ENCODE measurements at places on chromosomes 2 and 18.

GRCh38 chr2:215790523-215791421 is 222.6 kb downstream of the MREG start:
- no peak for DNase-seq

DNA sequence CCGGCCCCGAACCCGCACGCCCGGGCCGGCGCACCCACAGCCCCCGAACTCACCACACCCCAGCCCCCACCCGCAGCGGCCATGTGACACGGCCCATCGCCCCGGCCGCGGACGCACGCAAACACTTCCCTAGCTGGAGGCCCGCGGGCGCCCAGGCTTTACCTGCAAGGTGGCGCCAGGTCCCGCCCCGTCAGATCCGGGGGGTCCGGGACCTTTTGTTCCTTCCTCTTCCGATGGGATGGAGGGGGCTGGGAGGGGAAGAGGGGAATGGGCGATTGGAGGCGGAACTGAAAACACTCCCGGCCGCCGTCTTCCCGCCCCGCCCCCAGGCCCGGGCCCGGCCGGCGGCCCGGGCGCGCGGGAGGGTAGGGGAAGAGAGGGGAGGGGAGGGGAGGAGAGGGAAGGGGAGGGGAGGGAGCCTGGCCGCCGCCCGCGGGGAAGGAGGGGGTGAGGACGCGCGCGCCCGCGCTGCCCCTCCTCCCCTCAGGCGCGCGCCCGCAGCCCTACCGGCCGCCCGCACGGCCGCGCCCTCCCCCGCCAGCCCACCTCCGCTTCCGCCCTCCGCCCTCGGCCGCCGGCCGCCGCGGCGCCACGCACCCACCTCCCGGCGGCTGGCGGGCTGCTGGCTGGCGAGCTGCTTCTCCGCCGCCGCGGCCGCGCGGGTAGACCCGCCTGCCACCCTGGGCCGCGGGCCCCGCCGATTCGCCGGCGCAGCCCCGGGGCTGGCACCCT is at the start of gene SMAD2:
Gene SMAD2, minus strand, starts transcription at position 461 of the 732 bp plus-strand sequence. CDS start 33,903 bp downstream, outside the sequence.
- peak; percentile 54 for DNase-seq

DNA sequence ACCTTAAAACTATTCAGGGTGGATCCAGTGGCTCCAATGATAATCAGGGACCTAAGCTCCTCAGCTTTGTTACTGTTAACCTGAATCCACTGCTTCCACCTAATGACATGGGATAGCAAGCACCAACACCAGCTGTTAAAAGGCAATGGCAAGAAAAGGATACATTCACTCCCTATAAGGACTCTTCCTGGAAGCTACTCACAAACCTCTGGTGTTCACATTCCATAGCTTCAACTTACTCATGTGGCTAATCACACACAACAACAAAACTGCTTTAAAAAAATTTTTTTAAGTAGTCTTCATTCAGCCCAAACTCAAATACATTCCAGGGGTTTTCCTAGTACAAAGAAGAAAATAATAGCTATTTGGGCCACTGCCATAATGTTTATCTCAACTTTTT is 24.5 kb downstream of the ROCK2 start:
- no peak for DNase-seq

DNA sequence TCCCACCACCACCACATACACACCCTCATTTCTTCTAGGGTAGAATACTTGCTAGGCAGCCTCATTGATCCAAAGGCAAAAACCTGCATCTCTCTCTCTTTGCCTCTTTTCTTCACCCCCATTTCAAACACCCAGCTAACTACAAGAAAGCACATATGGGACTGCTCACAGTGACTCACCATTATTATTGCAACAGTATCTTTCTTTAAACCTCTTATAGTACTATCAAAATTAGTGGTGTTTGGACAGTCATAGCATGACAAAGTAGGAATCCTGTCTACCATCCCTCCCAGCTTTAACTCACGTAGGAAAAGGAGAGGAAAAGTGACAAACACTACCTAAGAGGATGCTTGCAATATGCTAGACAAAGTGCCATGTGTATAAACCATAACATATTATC is 422.5 kb upstream of the CRIM1 start:
- no peak for DNase-seq

- DNase-seq: no peak
Observed at GRCh38 chr2:236047886-236048540, 120.2 kb downstream of the GBX2 start.

- DNase-seq: no peak
Observed at GRCh38 chr2:219309278-219309677, at the start of gene PTPRN. TSS of gene PTPRN (minus strand) at chr2:219309401. CDS start at chr2:219309332, 69 bp downstream.

- no peak for DNase-seq
Observed at GRCh38 chr2:220300806-220301205, 673.4 kb downstream of the SLC4A3 start.

DNA sequence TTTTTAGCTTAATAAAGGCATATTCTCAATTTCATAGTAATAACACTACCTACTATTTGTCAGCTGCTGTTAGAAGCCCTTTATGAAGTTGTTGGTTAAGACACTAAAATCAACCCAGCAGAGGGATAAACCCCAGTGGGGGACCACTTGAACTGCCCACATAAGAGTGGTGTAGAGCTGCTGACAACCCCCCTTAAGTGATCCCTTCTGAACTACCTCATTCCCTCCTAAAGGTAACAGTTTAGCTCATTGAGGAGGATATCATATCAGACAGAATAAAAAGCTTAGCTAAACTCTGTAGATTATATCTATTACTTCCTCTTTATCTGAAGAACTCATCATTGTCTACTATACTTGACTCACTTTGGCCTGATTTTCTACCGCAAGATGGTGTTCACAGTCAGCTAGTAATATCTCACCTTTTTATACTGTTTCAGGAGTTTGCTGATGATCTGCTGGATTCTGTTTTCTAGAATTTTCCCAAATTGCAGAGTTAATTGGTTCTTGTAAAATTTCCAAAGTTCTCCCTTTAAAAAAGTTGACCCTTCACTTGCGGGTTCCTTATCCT is 16.2 kb downstream of the GALM start:
- no peak for DNase-seq

DNA sequence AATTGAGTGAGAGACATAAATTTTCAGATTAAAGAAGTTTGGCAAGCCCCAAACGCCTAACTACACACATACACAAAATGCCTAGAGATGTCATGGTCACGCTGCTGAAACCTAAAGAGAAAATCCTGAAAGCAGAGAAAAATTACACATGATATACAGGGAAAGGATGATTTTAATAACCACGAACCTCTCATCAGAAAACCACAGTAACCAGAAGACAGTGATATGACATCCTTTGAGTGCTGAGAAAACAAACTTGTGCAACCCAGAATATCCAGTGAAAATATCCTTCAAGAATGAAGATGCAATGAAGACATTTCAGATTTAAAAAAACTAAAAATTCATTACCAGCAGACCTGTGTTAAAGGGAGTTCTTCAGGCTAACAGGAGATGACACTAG is 122.4 kb upstream of the LMAN1 start:
- no peak for DNase-seq

- no peak for DNase-seq
Observed at GRCh38 chr18:76376225-76376624, 118.8 kb downstream of the ZNF516 start.

- DNase-seq: no peak
Observed at GRCh38 chr2:203878063-203878462, 10.5 kb downstream of the CTLA4 start.

GRCh38 chr2:172829229-172829628 is 93.6 kb downstream of the RAPGEF4 start:
- no peak for DNase-seq

DNA sequence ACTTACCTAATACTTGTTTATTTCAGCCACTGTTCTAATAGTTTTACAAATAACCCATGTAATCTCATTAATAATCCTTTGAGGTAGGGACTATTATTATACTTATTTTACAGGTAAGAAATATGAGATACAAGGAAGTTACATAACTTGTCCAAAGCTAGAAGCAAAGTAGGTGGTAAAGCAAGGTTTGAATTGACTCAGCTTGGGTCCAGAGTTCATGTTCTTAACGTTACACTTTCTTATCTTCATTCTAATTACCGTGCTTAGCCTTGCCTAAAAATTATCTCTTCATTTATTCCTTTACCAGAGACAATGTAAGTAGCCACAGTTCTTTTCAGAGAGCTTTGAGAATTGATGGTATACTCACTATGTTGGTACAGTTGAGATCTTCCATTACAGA is 743.6 kb downstream of the KCNJ3 start:
- DNase-seq: no peak

- no peak for DNase-seq
Observed at GRCh38 chr2:196284866-196285557, 113.6 kb upstream of the STK17B start.

DNA sequence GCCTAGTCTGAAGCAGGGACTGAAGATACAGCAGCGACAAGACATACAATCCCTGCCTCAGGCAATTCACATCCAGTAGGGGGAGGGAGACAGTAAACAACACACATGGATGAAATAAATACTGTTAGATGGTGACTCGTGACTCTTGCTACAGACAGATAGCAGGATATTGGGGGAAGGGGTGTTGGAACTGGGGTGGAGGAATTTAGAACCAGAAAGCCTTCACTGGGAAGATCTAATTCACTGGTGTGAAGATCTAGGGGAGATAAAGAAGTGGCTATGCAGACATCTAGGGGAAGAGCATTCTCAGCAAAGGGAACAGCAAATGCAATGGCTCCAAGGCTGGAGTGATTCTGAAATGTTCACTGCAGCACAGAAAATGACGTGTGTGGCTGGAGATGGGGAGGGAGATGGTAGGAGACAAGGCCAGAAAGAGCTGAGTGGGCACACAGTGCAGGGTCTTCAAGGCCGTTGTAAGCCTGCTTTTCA is 52.6 kb upstream of the TMEM163 start:
- DNase-seq: no peak

DNA sequence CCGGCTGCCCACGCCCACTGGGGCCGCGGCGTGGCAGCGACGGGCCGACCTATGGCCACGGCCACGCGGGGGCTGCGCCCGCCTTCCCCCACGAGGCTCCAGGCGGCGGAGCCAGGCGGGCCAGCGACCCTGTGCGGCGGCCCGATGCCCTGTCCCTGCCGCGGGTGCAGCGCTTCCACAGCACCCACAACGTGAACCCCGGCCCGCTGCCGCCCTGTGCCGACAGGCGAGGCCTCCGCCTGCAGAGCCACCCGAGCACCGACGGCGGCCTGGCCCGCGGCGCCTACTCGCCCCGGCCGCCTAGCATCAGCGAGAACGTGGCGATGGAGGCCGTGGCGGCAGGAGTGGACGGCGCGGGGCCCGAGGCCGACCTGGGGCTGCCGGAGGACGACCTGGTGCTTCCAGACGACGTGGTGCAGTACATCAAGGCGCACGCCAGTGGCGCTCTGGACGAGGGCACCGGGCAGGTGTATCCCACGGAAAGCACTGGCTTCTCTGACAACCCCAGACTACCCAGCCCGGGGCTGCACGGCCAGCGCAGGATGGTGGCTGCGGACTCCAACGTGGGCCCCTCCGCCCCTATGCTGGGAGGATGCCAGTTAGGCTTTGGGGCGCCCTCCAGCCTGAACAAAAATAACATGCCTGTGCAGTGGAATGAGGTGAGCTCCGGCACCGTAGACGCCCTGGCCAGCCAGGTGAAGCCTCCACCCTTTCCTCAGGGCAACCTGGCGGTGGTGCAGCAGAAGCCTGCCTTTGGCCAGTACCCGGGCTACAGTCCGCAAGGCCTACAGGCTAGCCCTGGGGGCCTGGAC is 253.2 kb downstream of the GLI2 start:
- DNase-seq: no peak

DNA sequence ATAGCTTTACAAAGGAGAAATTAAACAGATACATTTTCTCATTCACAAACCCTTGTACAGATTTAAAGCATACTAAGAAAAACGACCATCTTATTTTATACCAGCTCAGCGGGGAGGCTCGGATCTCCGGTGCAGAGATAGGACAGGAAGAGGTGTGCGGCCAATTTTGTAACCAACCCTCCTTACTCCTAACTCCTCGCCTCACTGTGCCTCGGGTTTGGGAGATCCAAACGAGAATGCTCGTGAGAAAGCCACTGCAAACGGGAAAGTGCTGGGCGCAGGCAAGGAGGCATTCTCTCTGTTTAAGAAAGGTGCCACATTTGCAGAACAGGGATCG is 1.2 kb downstream of the KDSR start:
- no peak for DNase-seq

DNA sequence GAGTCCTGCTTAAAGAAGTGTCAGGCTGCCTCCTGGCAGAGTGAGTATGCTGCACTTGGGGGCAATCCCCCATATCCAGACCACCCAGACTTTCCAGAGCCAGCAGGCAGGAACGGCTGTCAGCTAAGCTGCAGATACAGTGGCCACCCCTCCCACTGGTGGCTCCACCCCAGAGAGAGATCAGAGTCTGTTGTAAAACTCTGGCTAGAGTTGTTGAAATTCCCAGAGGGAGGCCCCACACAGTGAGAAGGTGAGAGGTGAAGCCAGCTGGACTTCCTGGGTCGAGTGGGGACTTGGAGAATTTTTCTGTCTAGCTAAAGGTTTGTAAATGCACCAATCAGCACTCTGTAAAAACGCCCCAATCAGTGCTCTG is 533.8 kb upstream of the ACVR2A start:
- no peak for DNase-seq

DNA sequence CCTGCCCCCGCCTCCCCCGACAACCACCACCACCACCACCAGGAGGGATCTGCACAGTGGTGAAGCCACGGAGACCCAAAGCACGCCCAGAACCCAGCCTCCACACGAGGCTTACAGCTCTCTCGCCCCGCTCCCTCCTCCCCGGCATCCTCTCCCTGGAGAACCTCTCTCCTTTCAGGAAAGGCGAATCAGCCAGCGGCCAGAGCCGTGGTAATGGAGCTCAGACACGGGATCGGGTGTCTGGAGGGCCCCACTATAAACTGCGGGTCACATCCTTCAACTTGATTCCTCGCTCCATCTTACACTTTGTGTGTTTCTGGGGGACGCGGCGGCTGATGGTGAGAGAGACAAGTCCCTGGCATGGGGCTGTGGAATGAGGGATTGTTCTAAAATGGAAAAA is 271.5 kb upstream of the SIX2 start:
- DNase-seq: no peak

- DNase-seq: no peak
Observed at GRCh38 chr2:207472343-207473048, 57.3 kb upstream of the CREB1 start.

GRCh38 chr18:9704233-9705118 is 3.6 kb upstream of the RAB31 start:
- DNase-seq: no peak

DNA sequence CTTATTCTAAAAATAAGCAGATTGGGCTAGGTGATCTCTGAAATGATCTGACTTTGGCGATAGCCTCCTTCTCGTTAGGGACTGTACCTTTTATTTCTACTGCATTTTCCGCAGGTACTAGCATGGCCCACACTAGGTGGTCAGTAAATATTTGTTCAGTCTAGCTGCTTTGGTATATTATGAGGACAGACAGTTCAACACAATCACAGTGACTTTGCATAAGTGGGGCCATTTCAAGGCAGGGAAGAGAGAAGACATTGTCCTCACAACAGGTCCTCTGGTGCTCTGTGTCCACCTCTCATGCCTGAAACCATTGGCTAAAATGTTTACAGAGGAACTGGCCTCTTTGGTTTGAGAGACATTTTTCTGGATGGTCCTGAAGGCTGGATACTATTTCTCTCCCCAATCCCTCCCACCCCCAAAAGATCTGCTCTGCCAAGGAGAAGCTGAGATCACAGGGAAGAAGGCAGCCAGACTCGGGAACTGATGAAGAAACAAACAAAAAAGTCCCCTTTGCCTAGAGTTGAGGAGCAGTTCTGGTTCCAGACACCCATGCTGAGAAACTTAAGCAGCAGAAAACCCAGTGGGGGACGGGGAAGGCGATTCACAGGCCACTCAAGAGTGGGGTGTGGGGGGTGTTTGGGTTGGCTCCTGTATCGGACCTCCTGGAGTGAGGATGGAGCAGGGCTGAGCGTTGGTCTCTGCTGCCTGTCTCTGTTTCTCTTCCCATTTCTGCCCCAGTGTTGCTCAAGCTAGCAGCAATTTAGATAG is 2.9 kb upstream of the TNP1 start:
- no peak for DNase-seq

- no peak for DNase-seq
Observed at GRCh38 chr2:27779417-27780055, 8.0 kb downstream of the MRPL33 start.

Measured in stimulated activated CD4-positive, alpha-beta T cell treated with anti-CD3 and anti-CD28 coated beads, Interleukin-12 subunit alpha, Interleukin-12 subunit beta, amount 100 ng/mL, for 24 hours (primary cell).